HFFc6 (cell line): ENCODE measurements at places on chromosomes 16 and 17.

DNA sequence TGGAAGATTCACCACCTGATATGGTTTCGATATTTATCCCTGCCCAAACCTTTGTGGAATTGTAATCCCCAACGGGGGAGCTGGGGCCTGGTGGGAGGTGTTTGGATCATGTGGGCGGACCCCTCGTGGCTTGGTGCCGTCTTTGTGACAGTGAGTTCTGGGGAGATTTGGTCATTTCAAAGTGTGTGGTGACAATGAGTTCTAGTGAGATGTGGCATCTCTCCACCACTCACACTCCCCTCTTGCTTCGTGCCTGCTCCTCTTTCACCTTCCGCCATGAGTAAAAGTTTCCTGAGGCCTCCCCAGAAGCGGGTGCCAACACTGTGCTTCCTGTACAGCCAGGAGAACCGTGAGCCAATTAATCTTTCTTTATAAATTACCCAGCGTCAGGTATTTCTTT, 9.7 kb downstream of the CCDC57 start:
- DNase-seq = no peak

- no peak for DNase-seq
Measured at GRCh38 chr17:65556910-65557348, 4.5 kb downstream of the AXIN2 start.

GRCh38 chr17:78128551-78129350, at the start of gene TMC6:
Gene TMC6, minus strand, starts transcription at chr17:78128755. Its CDS starts 1,923 bp downstream, at chr17:78126832.
- no peak for DNase-seq

GRCh38 chr17:39927929-39928857, 661 bp downstream of the LRRC3C start:
- no peak for DNase-seq

GRCh38 chr16:57106767-57107166, 14.4 kb downstream of the CPNE2 start:
- no peak for DNase-seq

GRCh38 chr16:24748242-24748641, 18.8 kb downstream of the TNRC6A start:
- DNase-seq = peak; percentile 88

DNA sequence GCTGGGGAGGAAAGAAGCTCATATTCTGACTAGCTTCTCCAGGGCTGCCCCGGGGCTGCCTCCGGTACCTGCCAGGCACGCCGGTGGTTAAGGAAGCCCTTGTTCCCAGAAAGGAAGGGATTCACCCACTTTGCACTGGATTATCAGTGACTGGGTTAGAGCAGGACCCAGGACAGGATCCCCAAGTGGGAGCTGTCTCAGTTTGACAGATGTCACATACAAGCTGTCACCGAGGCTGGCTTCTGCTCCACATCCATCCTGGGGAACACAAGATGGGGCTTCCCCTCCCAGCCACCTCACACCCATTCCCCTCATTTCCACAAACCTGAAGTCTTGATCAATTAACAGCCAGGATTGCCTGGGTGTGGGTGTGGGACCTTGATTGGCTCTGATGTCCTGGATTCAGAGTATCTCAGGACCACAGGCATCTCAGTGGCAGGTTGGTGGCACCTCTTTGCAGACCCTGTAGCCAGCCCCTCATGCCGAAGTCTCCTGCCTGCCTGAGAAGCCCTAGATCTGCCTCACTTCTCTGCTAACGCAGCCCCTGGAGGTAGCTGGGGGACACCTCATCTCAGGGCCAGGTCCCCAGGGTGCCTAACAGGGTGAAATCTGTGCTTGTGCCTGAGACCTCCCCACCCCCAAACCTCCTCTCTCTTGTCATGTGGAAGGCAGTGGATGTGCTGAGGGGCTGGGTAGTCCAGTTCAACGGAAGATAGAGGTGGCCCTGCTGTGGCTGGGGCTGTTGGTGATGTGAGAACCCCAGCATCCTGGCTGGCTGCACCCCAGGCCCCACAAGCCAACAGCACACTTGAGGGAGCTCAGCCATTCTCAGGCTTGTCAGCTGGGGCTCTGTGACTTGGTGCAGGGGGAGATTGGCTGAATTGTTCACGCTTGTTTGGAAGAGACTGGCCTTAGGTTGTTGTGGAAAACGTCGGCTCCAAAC, 1.4 kb downstream of the CACNG5 start:
- no peak for DNase-seq

DNA sequence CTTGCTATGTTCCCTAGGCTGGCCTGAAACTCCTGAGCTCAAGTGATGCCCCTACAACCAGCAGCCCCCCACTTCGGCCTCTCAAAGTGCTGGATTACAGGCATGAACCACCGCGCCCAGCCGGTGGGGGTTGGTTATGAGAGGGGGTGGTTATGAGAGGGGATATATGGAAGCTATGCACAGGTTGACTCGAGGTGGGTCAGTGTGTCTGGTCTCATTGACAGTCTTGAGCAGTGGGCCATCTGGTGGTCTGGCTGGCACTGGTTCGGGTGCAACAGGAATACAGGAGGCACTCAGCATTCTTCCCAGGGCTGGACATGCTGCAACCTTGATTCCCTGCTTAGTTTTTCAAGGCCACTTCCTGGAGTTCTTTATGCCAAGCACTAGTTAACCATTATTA, 5.6 kb upstream of the STX1B start:
- no peak for DNase-seq

GRCh38 chr16:25256695-25257469, 763 bp downstream of the ZKSCAN2 start:
- no peak for DNase-seq

- DNase-seq = no peak
Measured at GRCh38 chr16:56620339-56620897, 5.2 kb upstream of the MT1E start.

DNA sequence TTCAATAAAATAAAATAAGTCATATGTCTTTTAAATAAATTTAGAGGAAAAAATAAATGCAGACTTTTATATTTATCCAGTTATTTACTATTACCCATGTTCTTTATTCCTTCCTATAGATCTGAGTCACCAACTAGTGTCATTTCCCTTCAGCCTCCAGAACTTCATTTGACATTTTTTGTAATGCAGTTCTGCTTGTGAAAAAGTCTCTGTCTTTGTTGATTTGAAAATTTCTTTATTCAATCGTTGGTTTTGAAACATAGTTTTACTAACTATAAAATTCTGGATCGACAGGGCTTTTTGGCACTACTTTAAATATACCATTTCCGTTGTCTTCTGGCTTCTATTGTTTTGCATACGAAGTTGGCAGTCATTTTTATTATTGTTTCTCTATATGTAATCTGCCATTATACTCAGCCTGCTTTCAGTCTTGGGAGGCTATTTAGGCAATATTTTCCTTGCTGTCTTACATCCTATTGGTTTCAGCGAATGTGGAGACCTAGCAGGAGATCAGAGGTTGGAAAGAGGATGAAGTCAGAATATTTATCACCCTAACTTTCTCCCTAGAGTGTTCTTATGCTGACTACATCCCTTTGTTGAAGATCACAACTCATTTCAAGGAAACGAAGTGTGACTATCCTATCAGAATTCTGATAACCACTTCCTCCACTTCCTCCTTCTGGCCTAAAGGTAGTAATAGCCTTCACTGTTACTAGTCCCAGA, 42.0 kb upstream of the SLC6A2 start:
- DNase-seq = no peak

DNA sequence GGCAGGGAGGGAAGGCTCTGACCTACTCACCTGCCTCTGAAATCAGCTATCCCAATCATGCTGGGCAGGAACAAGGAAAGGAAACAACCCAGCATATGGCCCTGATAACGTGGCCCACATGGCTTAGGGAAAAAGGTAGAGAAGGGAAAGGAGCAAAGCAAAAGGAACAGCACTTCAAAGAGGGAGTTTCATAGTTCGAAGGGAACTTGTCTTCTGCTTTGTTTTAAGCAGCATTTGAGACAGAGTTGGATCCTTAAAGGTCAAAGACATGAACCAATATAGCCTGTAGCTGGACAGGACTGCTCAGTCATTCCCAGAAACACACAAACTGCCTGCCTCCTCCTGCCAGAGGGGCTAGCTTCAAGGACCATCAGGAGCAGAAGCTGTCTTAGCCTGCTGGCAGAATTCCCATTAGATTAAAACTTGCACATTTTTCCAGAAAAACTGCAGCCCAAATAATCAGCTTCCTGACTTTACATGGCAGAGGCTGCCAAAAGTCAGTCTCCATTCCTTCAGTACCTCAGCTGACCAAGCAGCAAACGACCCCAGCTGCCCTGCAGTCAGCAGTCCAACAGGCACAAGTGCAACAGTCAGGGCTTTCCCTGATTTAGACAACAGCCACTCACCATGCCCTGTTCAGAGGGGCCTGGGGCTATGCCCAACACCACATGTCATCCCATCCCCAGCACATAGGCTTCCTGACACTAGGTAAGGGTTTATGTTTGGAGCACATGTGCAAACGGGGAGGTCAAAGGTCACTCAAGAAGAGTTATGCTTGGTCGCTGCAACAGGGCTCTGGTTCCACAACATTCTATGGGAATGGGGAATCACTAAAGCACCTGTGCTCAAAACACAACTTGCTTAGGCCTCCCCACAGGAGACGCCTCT, 32.5 kb downstream of the RANBP10 start:
- no peak for DNase-seq

DNA sequence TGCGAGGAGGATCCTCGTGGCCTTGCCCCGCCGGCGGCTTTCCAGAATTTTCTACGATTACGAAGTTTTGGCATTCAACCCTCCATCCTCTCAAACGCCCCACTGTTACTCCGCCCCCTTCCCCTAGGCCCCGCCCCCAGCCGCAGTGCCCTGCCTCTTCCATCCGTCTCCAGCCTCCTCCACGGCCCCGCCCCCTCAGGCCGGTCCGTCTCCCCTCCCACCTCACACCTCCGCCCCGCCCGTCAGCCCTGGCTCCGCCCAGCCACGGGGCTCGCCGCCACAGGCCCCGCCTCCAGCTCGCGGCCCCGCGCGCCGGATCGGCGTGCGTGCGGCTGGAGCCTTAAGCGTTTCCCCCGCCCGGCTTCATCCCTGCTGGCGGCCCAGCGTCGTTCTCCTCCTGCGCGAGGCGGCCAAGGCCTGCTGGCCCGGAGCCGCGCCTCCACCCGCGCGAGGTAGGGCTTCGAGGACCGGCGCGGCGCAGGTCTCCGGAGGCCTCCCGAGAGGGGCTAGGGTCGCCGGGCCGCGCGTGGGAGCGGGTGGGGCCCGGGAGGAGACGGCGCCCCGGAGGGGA, at the start of the genes C17orf67 and DGKE:
TSS of gene C17orf67 (minus strand) at position 112 of the 571 bp plus-strand sequence. CDS start 18,110 bp downstream, outside the sequence.
TSS of gene DGKE (plus strand) at position 343 of the 571 bp plus-strand sequence. CDS start 645 bp downstream, outside the sequence.
- peak; percentile 94 for DNase-seq

DNA sequence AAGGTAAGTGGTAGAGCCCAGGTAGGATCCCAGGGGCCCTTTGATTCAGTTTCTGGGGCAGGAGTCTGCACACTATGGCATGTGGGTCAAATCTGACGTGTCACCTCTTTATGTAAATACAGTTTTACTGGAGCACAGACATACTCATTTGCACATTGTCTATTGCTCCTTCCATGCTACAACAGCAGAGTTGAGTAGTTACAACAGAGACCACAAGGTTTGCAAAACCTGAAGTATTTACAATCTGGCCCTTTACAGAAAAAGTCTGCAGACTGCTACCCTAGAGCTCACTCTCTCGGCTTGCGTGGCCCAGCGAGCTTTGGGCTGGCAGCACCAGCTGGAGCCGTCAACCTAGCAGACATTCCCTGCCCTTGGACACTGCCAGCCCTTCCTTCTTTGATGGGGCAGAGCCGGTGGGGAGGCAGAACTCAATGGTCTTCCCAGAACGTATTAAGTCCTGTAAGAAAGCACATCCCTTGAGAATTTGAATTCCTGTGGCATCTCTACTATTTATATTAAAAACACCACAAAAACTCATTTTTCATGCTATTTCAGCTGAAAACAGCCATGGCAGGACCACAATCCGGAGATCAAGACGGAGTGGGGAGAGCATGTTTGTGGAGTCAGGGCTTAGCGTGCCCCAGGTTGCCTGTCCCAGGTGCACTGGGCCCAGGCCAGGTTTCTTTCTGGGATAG, 133.1 kb upstream of the NUDT7 start:
- no peak for DNase-seq

GRCh38 chr17:17778308-17779014, 58.3 kb downstream of the SREBF1 start:
- no peak for DNase-seq

DNA sequence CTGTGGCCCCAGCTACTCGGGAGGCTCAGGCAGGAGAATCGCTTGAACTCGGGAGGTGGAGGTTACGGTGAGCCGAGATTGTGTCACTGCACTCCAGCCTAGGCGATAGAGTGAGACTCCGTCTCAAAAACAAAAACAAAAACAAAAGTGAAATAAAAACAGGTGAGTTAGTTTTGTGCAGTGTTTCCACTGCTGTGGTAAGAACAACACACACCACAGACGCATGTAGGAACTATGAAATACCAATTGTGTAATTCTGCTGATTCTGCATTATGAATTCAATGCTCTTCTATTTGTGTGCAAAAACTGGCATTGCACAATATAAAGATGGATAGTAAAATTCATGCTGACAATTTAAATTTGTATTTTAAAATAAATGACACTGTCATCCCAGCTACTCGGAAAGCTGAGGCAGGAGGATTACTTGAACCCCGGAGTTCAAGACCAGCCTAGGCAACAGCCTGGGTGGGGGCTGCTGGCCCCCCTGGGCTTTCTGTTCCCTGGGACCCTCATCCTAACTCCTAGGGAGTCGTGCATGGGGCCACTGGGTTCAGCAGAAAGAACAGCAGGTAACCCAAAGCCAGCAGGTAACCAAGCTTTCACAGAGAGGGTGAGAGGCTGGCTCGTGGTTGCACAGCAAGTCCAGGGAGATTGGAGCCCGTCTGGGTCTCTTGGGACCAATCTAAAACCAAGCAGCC, 10.6 kb upstream of the RHBDF2 start:
- no peak for DNase-seq

DNA sequence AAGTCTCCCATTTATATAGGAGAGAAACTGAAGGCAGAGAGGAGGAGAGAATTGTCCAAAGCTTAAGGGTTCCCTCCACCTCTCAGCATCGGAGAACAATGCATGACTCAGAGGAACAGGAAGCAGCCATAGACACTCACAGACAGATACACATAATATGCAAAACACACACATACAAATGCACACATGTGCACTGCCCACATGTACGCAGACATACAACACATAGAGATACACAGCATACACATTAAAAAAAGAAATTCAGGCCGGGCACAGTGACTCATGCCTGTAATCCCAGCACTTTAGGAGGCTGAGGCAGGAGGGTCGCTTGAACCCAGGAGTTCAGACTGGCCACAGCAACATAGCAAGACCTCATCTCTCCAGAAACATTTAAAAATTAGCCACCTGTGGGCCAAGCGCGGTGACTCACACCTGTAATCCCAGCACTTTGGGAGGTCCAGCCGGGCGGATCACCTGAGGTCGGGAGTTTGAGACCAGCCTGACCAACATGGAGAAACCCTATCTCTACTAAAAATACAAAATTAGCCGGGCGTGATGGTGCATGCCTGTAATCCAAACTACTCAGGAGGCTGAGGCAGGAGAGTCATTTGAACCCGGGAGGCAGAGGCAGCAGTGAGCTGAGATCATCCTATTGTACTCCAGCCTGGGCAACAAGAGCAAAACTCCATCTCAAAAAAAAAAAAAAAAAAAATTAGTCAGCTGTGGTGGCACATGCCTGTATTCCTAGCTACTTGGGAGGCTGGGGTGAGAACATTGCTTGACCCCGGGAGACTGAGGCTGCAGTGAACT, 11.3 kb downstream of the ERAL1 start:
- DNase-seq = no peak

GRCh38 chr16:30947859-30948666, 805 bp upstream of the ORAI3 start:
- peak; percentile 99 for DNase-seq

- DNase-seq = no peak
Measured at GRCh38 chr17:81866440-81867169, 4.5 kb downstream of the ARHGDIA start.

- no peak for DNase-seq
Measured at GRCh38 chr17:78997881-78998280, 11.7 kb downstream of the CANT1 start.

- DNase-seq = no peak
Measured at GRCh38 chr17:40884708-40885512, at the start of gene KRT20. Gene KRT20, minus strand, starts transcription at chr17:40885242. Its CDS starts 57 bp downstream, at chr17:40885185.

GRCh38 chr17:7606280-7606679, 8.4 kb downstream of the FXR2 start:
- no peak for DNase-seq
